ENCODE measurements at places on chromosomes 5 and 9.

DNA sequence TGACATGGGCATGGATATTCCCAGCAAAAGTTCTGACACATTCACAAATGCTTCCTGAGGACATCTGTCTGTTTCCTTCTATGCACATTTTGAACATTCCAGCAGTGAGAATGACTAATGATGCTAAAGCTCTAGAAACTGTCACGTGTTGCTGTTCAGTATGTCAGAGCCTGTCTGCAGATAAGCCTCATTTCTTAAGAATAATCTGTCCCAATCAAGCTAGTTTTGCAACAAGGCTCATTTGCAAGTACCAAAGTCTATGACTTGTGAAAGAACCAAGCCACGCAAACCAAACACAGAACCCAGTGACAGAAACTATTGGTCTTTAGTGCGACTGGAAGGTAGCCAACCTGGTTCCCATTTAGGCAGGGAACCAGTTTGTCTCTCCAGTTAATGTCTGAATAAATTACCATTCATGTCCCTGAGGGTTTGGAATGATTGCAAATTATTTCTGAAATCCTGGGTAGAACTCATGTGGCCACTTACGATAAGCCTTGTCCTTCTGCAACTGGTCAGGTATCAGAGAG, 178.5 kb downstream of the C9orf152 start:
- DNase-seq: no peak

- DNase-seq: no peak
Observed at GRCh38 chr5:136703706-136704105, 338.4 kb upstream of the TRPC7 start.

DNA sequence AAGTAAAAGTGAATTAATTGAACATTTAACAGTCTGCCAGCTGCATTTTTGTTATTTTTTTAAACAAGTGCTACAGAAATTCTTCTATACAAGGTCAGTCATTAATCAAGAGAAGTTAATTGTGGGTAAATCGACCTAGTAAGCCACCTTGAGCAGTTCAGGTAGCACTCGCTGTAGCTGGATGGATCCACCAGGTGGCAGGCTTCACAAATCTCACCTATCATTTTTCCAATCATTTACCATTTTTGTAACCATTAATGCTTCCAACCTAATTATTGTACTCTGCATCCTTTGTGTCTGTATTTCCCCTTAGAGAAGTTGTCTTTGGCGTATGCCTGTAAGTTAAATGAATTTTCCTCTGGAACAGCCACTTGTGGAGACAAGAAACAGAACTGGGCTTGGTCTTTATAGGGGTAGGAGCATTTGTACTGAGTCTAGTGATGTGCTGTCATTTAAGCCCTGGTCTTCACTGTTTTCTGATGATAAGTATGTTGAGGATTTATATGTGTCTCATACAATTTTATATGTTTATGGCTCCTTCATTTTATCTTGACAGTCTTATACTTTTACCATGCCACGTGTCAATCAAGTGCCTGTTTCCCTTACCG, 39.5 kb downstream of the CD180 start:
- DNase-seq: peak; percentile 11

DNA sequence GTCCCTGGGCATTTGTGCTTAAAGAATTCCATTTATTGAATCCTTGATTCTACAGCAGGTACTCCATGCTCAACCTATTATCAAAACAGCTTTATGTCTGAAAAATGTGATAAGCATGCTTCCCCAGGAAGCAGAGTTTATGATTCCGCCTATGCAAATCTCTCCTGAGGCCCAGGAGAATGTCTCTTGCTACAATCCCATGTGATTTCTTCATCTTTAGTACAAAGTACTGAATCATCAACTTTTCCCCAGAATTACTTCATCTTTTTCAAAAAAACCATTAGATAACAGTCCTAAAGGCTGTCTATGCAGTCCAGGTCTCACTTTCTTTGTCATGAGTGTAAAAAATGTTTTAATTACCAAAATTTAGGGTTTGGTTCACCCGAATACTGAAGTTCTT, 130.2 kb upstream of the ADAMTSL1 start:
- DNase-seq: no peak

DNA sequence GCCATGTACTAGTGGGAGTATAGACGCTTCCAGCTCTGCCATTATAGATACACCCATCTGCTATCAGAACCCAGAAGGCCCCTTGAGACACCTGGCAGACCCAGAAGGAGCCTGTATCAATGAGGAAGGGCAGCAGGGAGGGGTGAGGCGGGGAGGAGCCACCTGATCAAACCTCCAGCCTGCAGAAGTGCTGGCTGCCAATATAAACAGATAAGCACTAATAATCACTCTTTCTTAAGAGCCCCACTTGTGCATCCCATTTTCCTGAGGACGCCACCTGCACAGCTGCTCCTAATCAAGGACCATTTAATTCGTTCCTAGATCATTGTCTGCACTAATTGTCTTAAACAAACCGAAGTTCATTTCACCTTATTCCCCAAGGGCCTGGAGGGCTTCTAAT, 75.0 kb upstream of the NEK6 start:
- no peak for DNase-seq

DNA sequence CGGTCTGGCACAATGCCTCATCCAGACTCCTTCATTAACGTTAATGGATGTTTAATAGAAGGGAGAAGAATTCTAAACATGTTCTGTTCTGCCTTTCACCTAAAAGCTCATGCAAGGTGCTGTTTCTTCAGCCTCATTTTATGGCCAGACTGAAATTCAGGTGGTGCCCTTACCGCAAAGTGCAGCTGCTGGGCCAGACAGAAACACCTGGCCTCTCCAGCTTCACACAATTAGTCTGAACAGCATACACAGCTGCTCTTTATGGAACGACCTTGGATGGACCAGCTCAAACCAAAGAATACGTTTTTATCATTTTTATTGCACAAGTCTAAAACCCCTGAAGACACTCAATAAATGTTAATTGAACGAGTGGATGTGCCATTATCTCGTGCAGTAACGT, 4.6 kb downstream of the SNCAIP start:
- DNase-seq: no peak

DNA sequence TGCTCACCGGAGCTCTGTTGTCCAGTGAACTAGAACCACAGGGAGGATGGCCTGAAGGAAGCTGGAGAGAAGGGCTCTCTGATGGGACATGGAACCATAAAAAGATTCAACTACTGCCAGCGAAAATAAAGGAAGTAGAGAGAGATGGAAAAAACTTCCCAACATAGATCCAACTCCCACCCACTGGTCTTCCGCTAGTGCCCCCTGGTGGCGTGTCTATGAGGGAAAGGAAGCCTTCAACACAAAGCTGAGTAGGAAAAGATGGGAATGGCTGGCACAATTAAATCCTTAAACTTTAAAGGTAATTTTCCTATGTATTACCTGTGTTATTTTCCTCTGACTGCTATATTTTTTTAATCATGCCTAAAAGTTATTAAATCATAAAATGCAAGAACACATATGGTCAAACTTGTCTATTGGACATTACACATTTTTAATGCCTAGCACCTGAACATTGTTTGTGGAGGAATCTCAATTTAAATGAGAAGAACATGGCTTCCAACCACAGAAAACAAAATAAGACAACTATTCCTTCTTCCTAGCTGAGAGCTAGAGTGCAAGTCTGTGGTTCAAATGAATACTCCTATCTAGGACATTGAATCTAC, 51.5 kb downstream of the CEP120 start:
- DNase-seq: no peak

DNA sequence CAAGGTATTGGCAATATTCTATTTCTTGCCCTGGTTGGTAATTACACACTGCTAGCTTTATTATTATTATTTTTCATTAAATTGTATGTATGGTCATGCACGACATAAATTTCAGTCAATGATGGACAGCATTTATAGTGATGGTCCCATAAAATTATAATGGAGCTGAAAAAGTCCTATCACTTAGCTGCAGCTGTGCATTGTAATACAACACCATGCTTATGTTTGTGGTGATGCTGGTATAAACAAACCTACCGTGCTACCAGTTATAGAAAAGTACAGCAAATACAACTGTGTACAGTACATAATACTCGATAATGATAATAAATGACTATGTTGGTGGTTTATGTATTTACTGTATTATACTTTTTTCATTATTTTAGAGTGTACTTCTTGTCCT, 65.5 kb downstream of the NR3C1 start:
- DNase-seq: no peak

DNA sequence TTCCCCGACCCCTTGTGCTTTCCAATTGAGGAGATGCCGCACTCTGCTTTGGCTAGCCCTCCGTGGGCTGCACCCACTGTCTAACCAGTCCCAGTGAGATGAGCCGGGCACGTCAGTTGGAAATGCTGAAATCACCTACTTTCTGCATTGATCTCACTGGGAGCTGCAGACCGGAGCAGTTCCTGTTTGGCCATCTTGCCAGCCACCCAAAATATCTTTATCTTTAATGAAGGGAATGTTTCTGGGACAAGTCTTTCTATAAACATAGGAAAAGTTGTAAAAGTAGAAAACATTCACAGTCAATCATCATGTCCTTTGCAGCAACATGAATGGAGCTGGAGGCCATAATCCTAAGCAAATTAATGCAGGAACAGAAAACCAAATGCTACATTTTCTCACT, 147.6 kb downstream of the RPS23 start:
- no peak for DNase-seq

DNA sequence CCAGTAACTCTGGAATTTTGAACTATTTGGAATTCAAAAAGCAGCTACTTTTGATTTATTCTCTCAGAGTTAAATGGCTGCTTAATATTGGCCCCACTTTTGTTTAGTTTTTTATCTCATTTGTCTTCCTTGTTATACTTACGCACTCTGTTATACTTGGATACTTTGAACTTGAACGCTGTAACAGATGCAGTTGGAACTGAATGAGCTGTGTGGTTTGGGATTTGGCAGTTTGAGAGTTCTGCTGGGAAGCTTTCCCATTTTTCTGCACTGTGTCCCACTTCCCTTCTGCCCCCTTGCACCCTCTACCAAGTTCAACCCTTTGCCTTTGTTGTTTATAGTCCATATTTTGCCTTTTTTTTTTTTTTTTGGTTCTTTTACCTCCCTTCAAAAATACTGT, 3.8 kb downstream of the RHOBTB3 start:
- DNase-seq: no peak

DNA sequence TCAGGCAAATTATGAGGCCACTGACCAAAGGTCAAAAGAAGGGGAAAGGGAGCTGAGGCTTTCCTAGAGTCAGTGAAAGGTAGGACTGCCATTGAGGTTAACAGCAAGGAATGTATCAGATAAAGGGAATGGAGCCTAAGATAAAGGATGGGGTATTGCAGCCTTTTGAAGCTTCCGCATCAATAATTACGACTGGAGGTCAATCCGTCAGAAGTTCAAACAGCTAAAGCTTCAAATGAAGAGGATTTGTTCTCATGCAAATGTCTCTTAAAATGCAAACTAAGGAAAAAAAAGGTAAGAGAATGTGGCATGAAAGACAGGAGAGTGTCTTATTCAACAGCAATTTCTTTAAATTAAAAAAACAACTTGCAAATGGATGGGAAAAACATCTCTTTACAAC, 341.1 kb upstream of the RGMB start:
- no peak for DNase-seq

GRCh38 chr5:171010816-171011215, 149.0 kb downstream of the RANBP17 start:
- DNase-seq: no peak

GRCh38 chr5:108836492-108836891, 88.8 kb downstream of the FER start:
- DNase-seq: no peak

DNA sequence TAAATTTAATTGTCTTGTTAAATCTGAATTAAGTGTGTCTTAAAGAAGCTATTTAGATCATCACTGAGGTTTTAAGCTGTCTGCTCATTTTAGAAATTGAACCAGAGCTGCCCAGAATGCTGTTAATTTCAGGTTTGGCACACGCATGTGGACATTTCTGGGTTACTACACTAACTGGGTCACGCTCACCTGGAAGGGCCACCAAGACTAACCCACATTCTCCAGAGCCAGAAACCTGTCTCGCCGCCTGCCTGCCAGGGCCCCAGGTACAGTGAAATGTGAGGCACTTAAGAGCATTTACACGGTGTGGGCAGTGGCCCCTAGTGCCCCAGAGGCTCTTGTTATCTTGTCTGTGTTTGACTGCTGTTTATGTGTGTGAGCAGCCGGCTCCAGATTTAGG, 46.6 kb downstream of the ATP10B start:
- DNase-seq: no peak

DNA sequence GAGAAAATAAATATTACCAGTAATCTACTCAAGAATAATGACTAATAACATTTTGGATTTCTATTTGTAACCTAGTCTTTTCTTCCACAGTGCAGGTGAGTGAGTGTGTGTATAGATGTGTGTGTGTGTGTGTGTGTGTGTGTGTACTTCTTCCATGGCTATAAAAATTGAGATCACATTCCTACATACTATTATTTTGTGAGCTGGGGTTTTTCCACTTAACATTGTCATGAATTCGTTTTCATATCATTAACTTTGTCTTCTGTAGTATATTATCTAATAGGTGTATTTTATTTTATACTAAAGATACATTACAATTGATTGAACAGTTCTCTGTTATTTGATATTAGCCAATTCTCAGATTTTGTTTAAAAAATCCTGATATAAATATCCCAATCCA, 152.4 kb upstream of the TRPC7 start:
- DNase-seq: no peak

DNA sequence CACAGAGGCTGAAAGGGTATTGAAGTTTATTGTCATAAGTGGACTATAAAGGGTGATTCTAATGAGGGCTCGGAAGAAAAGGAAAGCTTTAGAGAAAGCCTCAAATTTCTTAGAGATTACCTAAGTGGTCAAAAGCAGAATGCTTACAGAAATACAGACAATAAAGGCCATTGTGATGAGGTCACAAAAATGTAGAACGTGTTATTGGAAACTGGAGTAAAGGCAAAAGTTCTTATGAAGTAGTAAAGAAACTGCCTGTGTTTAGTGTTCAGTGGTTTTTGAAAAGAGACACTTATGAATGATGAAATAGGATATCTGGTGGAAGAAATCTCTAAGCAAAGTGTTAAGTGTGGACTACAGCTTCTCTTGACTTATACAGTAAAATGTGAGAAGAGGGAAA, 726.9 kb downstream of the DNAH5 start:
- DNase-seq: no peak

DNA sequence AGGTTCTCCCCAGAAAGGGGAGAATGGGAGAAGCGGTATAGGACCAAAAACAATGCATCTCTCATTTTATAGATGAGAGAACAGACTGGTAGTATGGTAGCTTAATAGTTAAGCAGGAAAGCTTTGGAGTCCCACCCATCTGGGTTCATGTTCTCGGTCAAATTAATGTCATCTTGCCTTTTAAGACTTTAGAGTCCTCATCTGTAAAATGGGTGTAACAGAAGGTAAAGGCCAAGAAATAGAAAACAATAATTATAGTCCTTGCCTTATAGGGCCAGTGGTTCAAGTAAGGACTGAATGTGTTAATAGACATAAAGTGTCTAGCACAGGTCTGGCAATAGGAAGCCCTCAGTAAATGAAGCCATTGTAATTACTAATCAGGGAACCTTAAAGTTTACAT, 16.4 kb downstream of the SMIM3 start:
- no peak for DNase-seq

All from GM18507 (cell line).